ENCODE measurements at places on chromosomes 2 and 18. TPM values are rescaled to one million over a fixed set of nuclear protein-coding genes. Genes with fewer than 3 reads are reported as not detected.

The KLHL30 gene
- 0.16 TPM for total RNA-seq

The SMAD7 gene
- total RNA-seq = 20.9 TPM

The ACMSD gene
- not detected for total RNA-seq

The TRIM43B gene
- total RNA-seq = not detected

All from A549 treated with AZD2906 at 1 μM for 4 hours (cell line).